ENCODE measurements at places on chromosomes 12 and 14.

DNA sequence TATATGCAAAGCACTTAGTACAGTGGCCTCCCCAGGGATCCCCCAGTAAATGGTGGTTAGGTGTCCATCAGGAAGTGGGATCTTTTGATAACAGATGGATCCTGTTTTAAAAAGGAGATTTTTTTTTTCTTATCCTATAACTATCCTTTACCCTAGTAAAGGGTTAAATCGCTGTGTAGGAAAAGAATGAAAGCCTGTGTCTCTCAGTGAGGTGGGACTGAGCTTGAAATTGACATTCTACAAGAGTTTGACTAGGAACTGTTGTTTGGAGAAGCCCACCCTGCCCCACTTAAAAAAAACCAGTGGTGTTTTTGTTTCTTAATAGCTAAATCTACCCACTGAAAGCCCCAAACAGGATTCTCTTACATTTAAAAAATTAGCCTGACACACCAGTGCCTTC is 112.2 kb upstream of the EGLN3 start:
- no peak for DNase-seq

DNA sequence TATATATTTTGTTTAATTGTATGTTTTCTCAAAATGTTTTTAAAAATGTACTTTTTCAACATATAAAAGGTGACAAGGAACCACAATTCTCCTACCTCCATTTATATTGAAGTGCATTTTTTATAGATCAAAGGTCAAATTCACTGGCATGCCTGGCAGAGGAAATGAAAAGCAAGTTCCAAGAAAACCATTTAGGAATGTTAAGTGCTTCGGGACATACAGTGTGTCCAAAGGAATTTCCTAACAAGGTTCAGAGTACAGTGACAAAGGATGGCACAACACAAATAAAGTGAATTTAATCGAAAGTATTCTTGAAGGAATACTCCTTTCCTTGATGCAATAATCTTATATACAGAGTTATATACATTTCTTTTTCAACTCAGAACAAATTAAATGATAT is 242.3 kb downstream of the CCER1 start:
- DNase-seq = no peak

DNA sequence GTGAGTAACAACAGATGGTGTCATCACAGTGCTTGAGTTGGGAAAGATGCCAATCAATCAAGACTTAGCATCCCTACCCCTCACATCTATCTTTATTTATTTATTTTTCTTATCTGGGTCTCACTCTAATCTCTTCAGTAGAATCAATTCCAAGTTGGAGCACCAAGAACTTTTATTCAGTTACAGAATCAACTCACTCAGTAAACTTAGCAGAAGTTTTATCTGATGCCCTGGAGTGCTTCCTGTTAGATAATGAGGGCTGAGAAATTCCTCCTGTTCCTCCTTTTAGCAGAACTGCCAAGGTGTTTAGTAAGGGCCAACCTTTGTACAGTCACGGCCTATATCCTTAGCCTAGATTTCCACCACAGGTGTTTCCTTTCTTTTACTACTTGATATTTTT is 11.3 kb upstream of the SLC5A8 start:
- DNase-seq = no peak

- no peak for DNase-seq
Observed at GRCh38 chr12:42442888-42443287, 116.9 kb downstream of the PPHLN1 start.

DNA sequence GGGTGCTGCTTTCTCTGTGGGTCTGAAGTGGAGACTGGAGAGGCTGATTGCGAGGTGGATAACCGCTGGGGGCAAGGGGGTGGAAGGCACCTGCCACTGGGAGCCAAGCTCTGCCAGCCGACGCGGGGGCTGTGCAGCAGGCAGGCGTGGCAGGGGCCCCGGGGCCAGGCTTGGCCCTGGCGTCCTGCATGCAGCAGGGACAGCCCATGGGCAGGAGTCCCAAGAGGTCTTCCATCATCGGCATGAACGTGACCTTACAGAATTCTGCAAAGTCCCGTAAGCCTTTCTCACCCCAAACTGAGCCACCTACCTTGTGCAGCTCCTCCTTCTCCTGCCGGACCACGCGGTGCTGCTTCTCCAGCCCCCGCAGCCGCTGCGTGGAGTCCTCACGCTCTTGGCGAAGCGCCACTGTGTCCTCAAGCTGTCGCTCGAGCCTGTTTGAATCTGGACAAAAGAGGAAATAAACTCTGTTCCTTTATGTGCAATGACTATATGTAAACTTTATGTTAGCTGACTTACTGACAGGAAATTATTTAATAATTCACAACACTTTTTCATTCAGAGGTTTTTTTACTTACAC is 51.3 kb downstream of the AMN start:
- DNase-seq = peak; percentile 63

DNA sequence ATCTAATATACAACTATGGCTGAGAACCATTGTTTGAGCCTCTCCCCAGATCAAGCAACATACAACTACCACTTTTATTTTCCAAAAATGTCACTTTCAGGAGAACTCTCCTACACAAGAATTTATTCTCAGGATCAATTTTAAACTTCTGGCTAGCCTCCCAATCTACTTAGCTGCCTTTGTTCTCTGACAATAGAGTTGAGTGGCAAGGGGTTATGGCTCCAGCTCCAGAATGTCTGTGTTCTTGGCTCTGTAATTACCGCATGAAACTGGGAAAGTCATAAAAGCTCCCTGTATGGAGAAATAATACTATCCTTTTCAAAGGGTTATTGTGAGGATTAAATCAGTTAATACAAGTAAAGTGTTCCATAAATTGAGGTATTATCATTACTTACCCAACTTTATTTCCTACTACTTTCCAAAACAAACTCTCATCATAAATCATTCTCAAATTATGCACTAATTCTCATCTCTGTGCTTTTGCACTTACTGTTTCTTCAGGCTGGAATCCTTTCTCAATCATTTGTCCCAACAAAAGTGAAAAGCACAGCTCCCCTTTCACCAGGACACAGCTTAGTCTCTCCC is 121.9 kb downstream of the GARIN6 start:
- no peak for DNase-seq

- no peak for DNase-seq
Observed at GRCh38 chr12:3223601-3224529, 146.7 kb downstream of the TSPAN9 start.

DNA sequence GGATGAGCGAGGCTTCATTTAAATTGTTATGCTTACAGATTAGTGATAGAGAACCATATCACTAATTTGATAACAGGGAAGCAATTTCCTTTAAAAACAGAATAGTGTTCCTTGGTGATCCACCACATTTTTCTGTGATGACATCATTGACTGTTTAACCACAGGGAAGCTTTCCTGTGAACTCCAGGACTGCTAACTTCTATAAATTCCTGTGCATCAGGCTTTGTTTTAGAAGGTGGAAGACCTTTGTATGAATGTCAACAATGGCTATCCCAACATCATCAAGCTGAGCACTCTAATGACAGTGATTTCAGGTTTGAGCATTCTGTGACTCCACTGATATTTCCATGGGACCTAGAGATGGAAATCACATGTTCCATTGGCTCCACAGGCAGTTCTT is 177.1 kb downstream of the RMST start:
- DNase-seq = no peak

- DNase-seq = no peak
Observed at GRCh38 chr14:71267691-71268090, 360.4 kb downstream of the PCNX1 start.

GRCh38 chr12:64072916-64073575 is 149.1 kb downstream of the KICS2 start:
- DNase-seq = no peak

GRCh38 chr12:4807116-4807783 is 87.0 kb downstream of the GALNT8 start:
- DNase-seq = no peak

- no peak for DNase-seq
Observed at GRCh38 chr14:70113211-70113610, 75.5 kb downstream of the SLC8A3 start.

DNA sequence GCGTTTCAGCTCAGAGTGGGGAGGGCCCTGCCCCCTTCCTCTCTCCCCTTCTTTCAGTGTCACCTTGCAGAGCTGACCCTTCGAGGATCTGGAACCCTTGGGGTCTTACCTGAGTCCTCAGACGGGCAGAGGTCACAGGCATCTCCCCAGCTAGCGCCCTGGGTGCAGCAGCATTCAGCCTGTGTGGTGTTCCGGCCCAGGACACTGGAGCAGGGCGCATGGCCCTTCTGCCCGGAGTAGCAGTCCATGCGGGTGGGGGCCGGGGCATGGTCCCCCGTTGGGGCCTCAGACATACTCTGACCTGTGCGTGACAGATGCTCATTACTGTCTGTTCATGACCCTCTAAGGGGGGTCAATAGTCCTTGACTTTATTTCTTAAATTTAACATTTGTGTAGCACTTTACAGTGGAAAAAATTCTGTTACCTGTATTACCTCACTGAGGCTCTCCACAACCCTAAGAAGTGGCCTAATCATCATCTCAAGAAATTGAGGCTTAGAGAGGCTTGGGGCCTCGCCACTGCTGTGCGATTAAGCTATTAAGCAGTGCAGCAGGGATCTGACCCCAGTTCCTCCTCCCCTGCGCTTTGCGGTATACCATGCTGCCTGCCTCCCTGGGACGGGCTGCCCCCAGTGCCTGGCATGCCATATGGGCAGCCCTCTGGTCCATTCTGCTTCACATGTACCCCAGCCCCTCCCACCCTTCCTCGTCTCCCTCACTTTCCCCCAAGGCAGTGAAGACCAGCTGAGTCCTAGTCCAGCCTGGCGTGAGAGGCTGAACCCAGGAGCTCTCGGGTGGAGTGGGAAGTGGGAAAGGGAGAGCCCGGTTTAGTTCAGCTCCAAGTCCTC is 11.5 kb downstream of the ISCA2 start:
- DNase-seq = no peak

- no peak for DNase-seq
Observed at GRCh38 chr14:104506461-104507253, 72.9 kb upstream of the C14orf180 start.

GRCh38 chr14:67622675-67623074 is 3.0 kb downstream of the ARG2 start:
- DNase-seq = peak; percentile 78

DNA sequence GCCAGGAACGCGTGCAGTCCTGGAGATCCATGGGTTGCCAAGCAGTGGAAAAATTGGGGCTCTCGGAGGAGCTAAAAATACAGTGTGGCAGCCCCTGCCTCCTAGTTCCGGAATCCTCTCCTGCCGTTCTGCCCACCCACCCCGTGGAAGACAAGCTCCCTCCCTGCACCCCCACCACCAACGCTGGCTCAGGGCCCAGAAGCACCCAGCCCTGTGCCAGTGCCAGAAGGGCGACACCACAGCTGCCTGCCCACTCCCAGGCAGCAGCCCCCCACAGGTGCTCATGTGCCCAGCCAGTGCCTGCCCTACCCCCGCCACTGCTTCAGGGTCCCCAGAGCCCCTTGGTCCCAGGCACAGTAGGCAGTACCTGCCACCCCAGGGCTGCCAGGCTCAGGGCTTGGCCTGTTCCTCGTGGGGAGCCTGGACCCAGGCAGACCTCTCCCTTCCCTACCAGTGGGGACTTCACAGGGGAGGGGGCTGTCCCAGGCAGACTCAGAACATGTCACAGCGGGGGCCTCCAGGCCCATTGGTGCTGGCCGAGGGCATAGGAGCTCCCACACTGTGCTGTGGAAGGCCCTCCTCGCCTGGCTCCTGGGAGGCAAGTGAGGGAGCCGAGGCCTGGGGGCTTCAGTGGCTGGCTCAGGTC is 7.4 kb downstream of the INF2 start:
- no peak for DNase-seq

DNA sequence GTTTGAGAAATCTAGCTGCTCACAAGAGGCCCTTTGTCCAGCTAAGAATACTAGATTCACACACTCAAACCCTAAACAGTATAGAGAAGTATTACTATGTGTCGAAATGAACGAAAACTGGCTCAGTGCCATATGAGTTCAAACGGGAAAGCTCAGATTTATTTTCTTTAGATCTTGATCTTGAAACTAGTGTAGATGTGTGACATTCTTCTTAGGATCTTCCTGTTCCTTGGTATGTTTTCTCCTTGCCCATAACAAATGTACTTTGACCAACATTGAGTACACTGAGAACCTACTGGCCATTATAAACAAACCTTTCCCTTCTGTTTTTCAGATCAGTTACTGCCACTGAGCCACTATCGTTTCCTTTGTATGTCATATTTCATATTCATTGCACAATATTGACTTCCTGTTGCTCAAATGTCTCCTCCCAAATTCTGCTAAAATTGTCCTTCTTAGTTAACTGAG is 21.3 kb downstream of the MYBPC1 start:
- DNase-seq = peak; percentile 60

GRCh38 chr14:52703225-52703624 is 3.8 kb upstream of the PSMC6 start:
- DNase-seq = no peak

DNA sequence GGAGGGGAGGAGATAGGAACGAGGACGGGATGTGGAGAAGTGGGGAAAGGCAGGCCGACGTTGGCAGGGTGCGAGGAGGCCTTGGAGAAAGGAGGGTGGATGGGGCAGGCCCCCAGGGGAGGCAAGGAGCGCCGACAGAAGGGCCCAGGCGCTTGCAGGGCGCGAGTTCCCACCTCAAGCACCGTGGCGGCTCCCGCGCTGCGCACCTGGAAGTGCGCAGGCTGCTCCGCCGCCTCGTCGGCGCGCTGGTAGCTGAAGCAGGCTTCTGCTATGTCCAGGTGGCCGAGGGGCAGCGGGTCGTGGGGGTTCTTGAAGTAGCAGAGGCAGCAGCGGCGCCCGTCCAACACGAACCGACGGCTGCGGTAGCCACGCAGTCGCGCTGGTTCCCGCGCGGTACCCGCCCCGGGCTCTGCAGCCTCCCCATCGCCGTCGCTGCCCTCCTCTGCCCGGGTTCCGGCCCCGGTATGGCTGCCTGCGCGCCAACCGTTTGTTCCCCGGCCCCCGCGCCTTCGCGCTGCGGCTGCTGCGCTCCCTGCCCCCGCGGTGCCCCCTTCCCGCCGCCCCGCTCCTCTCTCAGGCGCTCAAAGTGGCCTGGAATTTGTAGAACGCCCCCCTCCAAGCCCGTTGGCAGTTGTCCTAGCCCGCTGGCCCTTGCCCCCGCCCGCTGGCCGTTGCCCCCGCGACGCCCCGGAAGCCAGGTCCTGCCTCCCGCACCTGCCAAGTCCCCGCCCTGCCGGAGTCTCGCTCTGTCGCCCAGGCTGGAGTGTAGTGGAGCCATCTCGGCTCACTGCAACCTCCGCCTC is 1.1 kb upstream of the ACTR6 start:
- DNase-seq = peak; percentile 56
